T-cell (primary cell): ENCODE measurements at places on chromosomes 5 and 9.

DNA sequence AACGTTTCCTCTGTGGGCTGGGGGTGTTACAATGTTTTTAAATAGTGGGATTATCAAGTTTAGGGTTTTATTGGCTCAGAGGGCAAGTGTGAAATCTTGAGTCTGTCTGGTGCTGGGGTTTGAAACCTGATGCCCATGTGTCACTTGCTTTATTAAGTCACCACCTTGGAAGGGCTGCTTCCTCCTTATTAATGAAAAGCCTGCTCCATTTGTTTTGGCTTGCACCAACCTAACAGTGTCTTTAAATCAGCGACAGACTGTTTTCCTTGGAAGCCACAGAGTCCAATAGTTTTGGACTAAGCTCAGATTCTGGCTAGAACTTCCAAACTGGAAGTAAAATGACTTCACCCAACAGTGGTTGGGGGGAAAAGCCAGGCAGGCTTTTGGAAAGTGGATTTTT, 10.7 kb upstream of the PALM2AKAP2 start:
- no peak for DNase-seq
- no peaks in the 10 kb centered on the region for H3K4me1 ChIP-seq
- H3K27me3 ChIP-seq = peaks cover 2% of the 10 kb centered on the region
- H3K27ac ChIP-seq = no peak overlapping the region
- H3K36me3 ChIP-seq = no peaks in the 10 kb centered on the region

DNA sequence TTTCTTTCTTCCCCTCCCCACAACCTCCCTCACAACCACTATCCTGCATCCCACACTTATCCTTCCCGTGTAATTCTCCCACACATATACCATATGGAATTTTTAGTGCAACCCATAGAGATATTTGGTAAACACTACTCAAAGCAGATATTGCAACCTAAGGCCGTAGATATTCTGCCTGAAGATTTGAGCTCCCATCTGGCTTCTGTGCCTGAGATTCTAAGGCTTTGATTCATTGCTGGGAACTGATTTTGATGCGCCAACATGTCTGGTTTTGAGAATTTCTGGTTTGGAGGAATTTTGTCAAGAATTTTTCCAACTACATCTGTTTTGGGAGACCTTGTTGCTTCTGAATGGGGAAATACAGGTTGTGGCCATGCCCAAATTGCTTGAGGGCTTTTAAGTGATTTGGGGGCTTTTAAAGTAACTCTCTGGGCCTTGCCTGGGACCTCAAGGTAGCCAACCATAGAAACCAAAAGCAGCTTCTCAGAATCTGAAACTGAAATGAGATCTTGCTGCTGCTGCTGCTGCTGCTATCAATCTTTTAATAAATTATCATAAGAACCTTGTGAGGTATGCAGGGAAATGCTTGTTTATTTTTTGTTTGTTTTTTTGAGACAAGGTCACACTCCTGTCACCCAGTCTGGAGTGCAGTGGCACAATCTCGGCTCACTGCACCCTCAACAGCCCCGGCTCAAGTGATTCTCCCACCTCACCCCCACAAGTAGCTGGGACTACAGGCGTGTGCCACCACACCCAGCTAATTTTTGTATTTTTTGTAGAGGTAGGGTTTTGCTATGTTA, 36.2 kb downstream of the PLAC8L1 start:
- H3K4me3 ChIP-seq = no peak overlapping the region
- no peaks in the 10 kb centered on the region for H3K36me3 ChIP-seq
- H3K4me1 ChIP-seq = no peaks in the 10 kb centered on the region
- DNase-seq = no peak
- no peaks in the 10 kb centered on the region for H3K27me3 ChIP-seq

- no peak overlapping the region for H3K27ac ChIP-seq
- H3K4me1 ChIP-seq = no peaks in the 10 kb centered on the region
- no peak overlapping the region for H3K4me3 ChIP-seq
- H3K36me3 ChIP-seq = no peaks in the 10 kb centered on the region
- H3K27me3 ChIP-seq = no peaks in the 10 kb centered on the region
Observed at GRCh38 chr5:31770132-31770720, 131.3 kb downstream of the PDZD2 start.

GRCh38 chr5:4831325-4831724, 308.8 kb upstream of the ADAMTS16 start:
- no peak overlapping the region for H3K4me3 ChIP-seq
- H3K4me1 ChIP-seq = no peaks in the 10 kb centered on the region
- H3K36me3 ChIP-seq = no peaks in the 10 kb centered on the region
- no peaks in the 10 kb centered on the region for H3K27me3 ChIP-seq
- no peak overlapping the region for H3K27ac ChIP-seq

- H3K4me1 ChIP-seq = peaks cover 20% of the 10 kb centered on the region
- no peak for DNase-seq
- H3K27me3 ChIP-seq = no peaks in the 10 kb centered on the region
Observed at GRCh38 chr5:178235588-178235974, 3.0 kb upstream of the PHYKPL start.

GRCh38 chr5:13921578-13921977, 22.9 kb downstream of the DNAH5 start:
- no peaks in the 10 kb centered on the region for H3K27me3 ChIP-seq
- DNase-seq = no peak
- no peak overlapping the region for H3K27ac ChIP-seq
- H3K4me3 ChIP-seq = no peak overlapping the region
- no peaks in the 10 kb centered on the region for H3K36me3 ChIP-seq
- no peaks in the 10 kb centered on the region for H3K4me1 ChIP-seq

- no peak overlapping the region for H3K27ac ChIP-seq
- H3K4me3 ChIP-seq = no peak overlapping the region
- no peaks in the 10 kb centered on the region for H3K4me1 ChIP-seq
- DNase-seq = no peak
- no peaks in the 10 kb centered on the region for H3K27me3 ChIP-seq
- no peaks in the 10 kb centered on the region for H3K36me3 ChIP-seq
Observed at GRCh38 chr5:34691326-34691725, 35.2 kb downstream of the RAI14 start.
